Stimulated activated naive B cell treated with anti-CD40 and anti-IgM and Interleukin-4, amounts not matched to agents 10 μg/mL and 1 μg/mL and 100 μg/mL, for 72 hours (primary cell): ENCODE measurements at places on chromosomes 6 and 20.

- DNase-seq: no peak
Measured at GRCh38 chr6:137414599-137414998, 79.6 kb downstream of the OLIG3 start.

GRCh38 chr6:129203190-129203900 lies 320.4 kb downstream of the LAMA2 start:
- DNase-seq: no peak

- DNase-seq: no peak
Measured at GRCh38 chr6:118746825-118747174, 95.4 kb upstream of the CEP85L start.

GRCh38 chr6:145789443-145789842 lies 25.2 kb downstream of the FBXO30 start:
- no peak for DNase-seq

GRCh38 chr20:7974785-7975435 lies 34.7 kb upstream of the HAO1 start:
- no peak for DNase-seq

GRCh38 chr6:9942131-9942530 lies 472.7 kb downstream of the TFAP2A start:
- DNase-seq: no peak

- DNase-seq: peak; percentile 68
Measured at GRCh38 chr6:166488076-166488685, 98.3 kb downstream of the RAMACL start.

DNA sequence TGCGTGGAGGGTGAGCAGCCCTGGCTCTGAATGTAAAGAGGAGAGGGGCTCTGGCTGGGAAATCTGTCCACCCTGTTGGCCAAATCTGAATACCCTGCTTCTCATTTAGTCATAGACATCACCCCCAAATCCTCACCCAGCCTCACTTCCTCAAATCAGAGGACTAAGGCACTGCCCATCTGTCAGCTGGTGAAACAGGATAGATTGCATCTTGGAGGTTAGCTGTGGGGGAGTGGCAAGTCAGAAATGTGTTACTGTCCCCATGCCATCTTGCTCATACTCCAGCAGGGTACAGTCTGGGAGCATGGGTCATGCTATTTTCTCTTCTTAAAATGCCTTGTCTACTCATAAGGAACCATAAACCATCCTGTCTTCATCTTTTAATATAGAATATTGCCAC lies 9.5 kb upstream of the DTNBP1 start:
- DNase-seq: no peak

DNA sequence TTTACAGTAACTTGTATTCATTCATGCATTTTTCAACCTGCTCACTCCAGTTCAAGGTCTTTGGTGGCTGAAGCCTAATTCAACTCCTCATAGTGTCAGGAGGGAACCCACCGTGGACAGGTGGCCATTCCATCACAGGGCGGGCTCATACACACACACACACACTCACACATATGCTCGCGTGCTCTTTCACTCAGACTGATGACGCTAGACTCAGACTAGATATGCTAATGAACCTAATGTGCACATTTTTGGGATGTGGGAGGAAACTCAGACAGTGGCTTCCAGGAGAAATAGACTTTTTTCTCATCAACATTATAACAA lies 56.7 kb downstream of the TRIM27 start:
- DNase-seq: no peak

GRCh38 chr6:5752391-5752680 lies 254.4 kb downstream of the NRN1 start:
- no peak for DNase-seq

DNA sequence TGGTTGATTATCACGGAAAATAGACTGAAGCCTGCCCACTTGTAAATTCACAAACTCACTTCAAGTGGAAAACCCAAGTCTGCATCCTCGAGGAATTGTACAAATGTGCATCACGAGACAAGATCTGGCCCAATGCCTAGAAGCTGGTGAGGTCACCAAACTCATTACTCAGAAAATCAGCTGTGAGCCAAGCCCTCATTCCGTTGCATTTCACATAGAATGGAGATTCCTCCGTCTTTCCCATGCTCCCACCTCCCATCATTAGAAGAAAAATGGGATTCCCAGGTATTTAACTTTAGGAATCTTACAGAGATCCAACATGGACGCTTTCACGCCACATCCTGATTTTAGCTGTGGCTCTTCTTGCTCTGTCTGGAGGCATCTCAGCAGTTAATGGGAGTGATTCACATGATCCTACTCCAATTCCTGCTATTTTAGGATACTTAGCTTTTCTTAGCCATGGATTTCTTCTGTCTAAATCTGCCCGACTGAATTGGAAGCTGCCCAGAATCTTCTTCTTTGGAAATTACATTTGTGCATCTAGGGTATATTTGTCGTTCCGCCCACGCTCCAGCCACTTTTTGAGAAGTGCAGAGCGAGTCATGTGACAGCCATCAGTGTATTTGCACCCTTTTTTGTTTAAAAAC lies 68.7 kb upstream of the STMND1 start:
- no peak for DNase-seq

DNA sequence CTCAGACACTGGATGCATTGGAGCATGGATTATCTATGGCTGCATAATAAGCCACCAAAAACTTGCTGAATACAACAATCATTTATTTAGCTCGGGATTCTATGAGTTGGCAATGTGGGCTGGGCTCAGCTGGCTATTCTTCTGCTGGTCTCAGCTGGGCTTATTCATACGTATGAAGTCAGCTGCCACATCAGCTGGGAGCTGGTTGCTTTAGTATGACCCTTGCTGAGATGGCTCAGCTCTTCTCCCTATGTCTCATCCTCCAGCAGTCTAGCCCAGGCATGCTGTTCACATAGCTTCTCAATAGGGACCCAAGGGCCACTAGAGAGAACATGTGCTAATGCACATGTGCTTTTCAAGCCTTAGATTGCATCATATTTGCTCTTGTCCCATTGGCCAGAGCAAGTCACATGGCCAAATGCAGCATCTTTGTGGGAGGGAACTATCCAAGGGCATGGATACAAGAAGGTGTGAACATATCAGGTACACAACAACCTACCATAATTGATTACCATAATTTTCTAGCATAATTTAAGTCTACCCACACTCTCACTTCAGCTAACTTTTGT lies 444.6 kb downstream of the KIF16B start:
- DNase-seq: no peak

GRCh38 chr6:121450242-121450641 lies 14.8 kb downstream of the GJA1 start:
- no peak for DNase-seq

- DNase-seq: no peak
Measured at GRCh38 chr6:26569433-26569764, 27.4 kb upstream of the ABT1 start.

DNA sequence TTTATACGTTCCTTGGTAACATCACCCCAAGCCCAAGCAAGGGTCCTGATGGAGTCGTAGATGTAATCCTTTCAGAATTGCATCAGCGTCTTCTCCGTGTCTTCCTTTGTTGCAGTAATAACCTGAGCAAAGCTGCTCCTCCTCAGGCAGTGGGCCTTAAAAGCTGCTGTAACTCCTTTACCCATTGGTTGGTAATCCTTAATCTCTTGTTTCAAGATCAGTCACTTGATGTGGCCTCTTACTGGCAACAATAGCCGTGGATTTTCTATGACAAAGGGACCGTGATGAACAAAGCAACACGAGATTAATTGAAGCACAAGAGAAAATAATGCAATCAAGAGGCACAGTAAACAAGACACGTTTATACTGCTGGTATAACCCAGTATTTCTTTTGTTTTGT lies 44.6 kb downstream of the ALDH5A1 start:
- DNase-seq: no peak

DNA sequence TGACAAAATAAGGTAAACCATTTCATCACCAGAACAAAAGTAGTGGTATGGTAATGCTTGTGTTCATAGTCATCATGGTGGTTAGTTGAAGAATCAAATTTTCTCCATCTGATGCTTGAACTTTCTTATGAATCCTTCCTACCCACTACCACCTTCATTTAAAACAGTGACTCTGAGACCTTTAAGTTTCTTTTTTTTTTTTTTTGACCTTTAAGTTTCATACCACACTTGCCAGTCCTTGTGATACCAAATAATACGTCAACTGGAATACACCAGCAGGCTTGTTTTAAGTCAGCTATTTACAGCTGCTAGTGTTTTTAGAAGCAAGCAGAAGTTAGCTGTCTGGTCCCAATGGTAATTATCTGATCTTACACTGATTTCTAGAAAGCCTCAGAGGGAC lies 413.4 kb upstream of the SOX4 start:
- peak; percentile 8 for DNase-seq

DNA sequence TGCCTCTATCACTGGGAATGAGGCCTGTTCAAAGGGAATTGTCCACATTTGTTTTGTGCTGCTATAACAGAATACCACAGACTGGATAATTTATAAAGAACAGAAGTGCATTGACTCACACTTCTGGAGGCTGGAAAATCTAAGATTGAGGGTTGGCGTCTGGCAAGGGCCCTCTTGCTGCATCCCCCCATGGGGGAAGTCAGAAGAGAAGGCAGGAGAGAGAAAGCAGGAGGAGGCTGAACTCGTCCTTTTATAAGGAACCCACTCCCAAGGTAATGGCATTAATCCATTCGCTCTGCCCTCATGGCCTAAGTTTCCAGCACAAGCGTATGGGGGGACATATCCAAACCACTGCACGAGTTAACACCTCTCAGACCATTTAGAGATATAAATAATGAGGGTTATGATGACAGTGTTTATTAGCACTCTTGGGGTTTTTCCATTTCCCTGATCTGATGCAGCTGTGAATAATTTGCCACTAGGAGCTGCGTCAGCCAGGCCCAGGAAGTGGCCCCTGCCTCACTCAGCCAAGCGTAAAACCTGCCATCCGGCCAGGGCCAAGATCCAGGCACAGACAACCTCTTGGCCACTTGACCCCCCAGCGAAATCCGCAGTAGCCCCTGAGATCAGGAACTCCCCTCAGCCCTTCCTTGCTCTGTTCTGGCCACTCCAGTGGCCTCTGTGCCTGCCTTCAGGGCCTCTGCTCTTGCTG lies 14.2 kb upstream of the SLCO4A1 start:
- peak; percentile 71 for DNase-seq

- DNase-seq: no peak
Measured at GRCh38 chr6:138673346-138674014, 100.1 kb upstream of the CCDC28A start.

- DNase-seq: no peak
Measured at GRCh38 chr6:21931641-21932335, 338.2 kb downstream of the SOX4 start.

DNA sequence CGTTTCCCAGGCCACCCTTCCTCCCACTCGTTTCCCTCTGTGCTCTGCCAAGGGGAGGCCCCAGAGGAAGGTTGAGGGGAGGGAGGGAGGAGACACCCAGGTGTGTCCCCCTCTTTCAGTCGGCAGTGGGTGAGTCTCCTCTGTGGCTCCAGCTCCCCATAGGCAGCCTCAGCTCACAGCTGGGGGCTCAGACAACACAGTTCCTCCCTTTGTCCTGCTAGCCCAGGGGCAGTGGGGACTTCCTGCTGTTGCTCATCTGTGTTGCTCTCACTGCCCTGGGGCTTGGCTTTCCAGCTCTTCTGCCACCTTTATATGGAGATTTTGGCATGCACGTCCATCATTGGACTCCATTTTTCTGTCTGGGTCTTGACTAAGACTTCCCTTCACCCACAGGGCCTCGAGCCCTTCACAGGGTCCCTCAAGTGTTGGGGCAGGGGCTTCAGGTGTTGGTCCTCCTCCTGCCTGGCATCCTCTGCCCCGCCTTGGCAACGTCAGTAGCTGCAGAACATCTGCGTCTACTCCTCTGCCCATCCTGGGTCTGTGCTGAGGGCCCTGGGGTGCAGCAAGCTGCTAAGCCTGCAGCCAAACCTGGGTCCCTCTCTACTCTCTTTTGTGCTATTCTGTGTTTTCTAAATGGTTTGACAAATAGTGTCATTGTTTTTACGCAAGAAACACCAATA lies 190.6 kb upstream of the PMEPA1 start:
- no peak for DNase-seq

DNA sequence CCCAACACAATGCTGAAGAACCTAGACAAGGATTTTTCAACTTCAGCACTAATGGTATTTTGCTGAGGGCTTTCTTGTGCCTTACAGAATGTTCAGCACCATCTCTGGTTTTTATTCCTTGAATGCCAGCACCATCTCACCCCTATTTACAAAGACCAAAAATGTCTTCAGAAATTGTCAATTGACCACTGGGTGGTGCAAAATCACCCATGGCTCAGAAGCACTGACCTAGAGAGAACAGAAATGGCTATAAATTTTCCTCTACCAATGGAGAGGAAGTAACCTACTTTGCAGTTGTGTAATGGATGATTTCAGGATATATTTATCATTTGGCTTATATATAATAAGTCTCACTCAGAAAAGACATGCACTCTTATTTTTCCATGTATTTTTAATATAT lies 431.0 kb upstream of the IRAK1BP1 start:
- no peak for DNase-seq

- peak; percentile 37 for DNase-seq
Measured at GRCh38 chr6:290111-290922, 2.0 kb upstream of the DUSP22 start.

- DNase-seq: no peak
Measured at GRCh38 chr6:81625216-81625615, 127.3 kb downstream of the TENT5A start.

- DNase-seq: no peak
Measured at GRCh38 chr6:112591329-112591728, 244.2 kb downstream of the RFPL4B start.

DNA sequence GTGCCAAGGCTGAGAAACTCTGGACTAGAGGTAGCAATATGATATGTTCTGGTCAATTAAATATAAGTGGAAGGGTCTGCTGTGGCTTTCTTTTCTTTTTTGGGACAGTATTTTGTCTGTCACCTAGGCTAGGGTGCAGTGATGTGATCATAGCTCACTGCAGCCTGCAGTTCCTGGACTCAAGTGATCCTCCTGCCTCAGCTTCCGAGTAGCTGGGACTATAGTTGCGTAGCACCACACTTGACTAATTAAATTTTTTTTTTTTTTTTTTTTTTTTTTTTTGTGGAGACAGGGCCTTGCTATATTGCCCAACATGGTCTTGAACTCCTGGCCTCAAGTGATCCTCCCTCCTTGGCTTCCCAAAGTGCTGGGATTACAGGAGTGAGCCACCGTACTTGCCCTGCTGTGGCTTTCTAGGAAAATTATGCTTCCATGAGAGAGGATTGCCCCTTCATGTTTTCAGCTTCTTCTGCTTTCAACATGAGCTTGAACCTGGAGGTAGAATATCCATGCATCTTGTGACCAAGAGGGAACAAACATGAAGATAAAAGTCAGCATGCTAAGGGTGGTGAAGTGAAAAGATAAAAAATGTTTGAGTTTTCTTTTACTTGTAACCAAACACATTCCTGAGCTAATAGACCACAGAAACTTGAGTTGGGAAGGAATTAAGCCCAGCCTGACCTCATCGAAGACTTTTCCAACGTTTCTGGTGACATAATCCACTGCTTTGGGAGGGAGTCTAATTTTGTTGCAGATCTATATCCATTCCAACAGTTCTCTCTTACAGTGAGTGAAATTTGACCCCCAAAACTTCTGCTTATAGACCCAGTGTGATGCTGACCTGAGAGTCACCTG lies 75.1 kb downstream of the CARMIL1 start:
- no peak for DNase-seq

- DNase-seq: peak; percentile 42
Measured at GRCh38 chr6:27545271-27546046, 72.6 kb upstream of the ZNF184 start.
